ENCODE measurements at places on chromosomes 12 and 14.

DNA sequence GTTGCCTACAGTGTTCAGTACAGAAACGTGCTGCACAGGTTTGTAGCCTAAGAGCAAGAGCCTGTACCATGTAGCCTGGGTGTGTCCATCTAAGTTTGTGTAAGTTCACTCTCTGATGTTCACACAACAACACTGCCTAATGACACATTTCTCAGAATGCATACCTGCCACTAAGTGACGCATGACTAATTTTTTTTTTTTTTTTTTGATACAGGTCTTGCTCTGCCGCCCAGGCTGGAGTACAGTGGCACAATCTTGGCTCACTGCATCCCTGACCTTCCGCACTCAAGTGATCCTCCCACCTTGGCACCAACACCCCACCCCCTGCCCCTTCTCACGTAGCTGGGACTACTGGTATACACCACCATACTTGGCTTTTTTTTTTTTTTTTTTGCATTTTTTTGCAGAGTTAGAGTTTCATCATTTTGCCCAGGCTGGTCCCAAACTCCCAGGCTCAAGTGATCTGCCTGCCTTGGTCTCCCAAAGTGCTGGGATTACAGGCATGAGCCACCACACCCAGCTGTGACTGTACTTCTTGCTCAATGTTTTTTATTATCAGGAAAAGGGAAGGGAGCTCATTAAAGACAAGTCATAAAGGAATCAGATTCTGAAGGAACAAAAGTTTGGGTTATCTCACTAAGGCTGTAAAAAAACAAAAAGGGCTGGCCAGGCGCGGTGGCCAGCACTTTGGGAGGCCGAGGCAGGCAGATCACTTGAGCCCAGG lies 10.0 kb upstream of the CDC42BPB start:
- H3K27ac ChIP-seq: no peak overlapping the region
- no peak for DNase-seq
- H3K27me3 ChIP-seq: peaks cover 9% of the 10 kb centered on the region
- no peaks in the 10 kb centered on the region for H3K4me1 ChIP-seq
- H3K36me3 ChIP-seq: no peaks in the 10 kb centered on the region
- H3K4me3 ChIP-seq: no peak overlapping the region

- no peak overlapping the region for H3K27ac ChIP-seq
- H3K36me3 ChIP-seq: peaks cover 4% of the 10 kb centered on the region
- peaks cover 6% of the 10 kb centered on the region for H3K27me3 ChIP-seq
- DNase-seq: no peak
- no peak overlapping the region for H3K4me3 ChIP-seq
- no peaks in the 10 kb centered on the region for H3K4me1 ChIP-seq
These were observed 275.7 kb downstream of the NEDD1 start for GRCh38 chr12:97182769-97183168.

GRCh38 chr12:26122681-26123481 lies 2.0 kb downstream of the BHLHE41 start:
- peaks cover 39% of the 10 kb centered on the region for H3K4me1 ChIP-seq
- H3K36me3 ChIP-seq: no peaks in the 10 kb centered on the region
- H3K27me3 ChIP-seq: peaks cover 53% of the 10 kb centered on the region
- peak overlapping the region; percentile 86 for H3K4me3 ChIP-seq
- peak; percentile 24 for DNase-seq

- no peak overlapping the region for H3K27ac ChIP-seq
- peaks cover 14% of the 10 kb centered on the region for H3K27me3 ChIP-seq
- H3K4me1 ChIP-seq: no peaks in the 10 kb centered on the region
- no peaks in the 10 kb centered on the region for H3K36me3 ChIP-seq
- no peak for DNase-seq
These were observed 156.7 kb downstream of the NTF3 start for GRCh38 chr12:5588591-5588990.

DNA sequence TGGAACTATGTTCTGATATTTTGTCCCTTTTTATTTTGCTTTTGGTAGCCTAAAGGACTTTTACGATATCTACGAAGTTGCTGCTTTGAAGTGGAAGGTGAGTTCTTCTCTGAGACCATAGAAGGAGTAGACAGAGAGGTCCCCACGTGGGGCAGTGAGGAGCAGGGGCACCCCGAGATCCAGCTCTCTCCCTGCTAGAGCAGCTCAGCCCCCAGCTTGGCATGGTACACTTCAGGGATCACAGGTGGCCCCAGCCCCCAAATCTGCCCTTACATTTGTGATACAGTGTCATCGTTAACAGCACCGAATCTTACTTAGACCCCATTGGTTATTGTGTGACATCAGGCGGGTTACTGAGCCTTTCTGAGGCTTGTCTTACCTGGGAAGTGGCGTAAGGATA lies 56.8 kb downstream of the SLC8B1 start:
- no peak for DNase-seq
- H3K4me3 ChIP-seq: no peak overlapping the region
- H3K27me3 ChIP-seq: no peaks in the 10 kb centered on the region
- H3K36me3 ChIP-seq: peaks cover 73% of the 10 kb centered on the region

- peaks cover 2% of the 10 kb centered on the region for H3K4me1 ChIP-seq
- H3K4me3 ChIP-seq: no peak overlapping the region
- H3K27ac ChIP-seq: no peak overlapping the region
- H3K36me3 ChIP-seq: peaks cover 17% of the 10 kb centered on the region
- H3K27me3 ChIP-seq: no peaks in the 10 kb centered on the region
These were observed 14.4 kb upstream of the SDR39U1 start for GRCh38 chr14:24456980-24457379.

- H3K4me1 ChIP-seq: peaks cover 8% of the 10 kb centered on the region
- H3K27me3 ChIP-seq: no peaks in the 10 kb centered on the region
- H3K36me3 ChIP-seq: peaks cover 9% of the 10 kb centered on the region
- DNase-seq: no peak
- H3K27ac ChIP-seq: no peak overlapping the region
- no peak overlapping the region for H3K4me3 ChIP-seq
These were observed 55.4 kb upstream of the ZFP36L1 start for GRCh38 chr14:68848253-68848652.

GRCh38 chr14:79656056-79656455 lies 555.2 kb downstream of the DIO2 start:
- H3K27me3 ChIP-seq: peaks cover 1% of the 10 kb centered on the region
- no peak overlapping the region for H3K27ac ChIP-seq
- DNase-seq: no peak
- H3K4me3 ChIP-seq: no peak overlapping the region

GRCh38 chr12:12837025-12837812 lies 24.1 kb downstream of the DDX47 start:
- H3K4me1 ChIP-seq: peaks cover 21% of the 10 kb centered on the region
- DNase-seq: peak; percentile 50
- peak overlapping the region; percentile 5 for H3K4me3 ChIP-seq
- no peaks in the 10 kb centered on the region for H3K36me3 ChIP-seq

DNA sequence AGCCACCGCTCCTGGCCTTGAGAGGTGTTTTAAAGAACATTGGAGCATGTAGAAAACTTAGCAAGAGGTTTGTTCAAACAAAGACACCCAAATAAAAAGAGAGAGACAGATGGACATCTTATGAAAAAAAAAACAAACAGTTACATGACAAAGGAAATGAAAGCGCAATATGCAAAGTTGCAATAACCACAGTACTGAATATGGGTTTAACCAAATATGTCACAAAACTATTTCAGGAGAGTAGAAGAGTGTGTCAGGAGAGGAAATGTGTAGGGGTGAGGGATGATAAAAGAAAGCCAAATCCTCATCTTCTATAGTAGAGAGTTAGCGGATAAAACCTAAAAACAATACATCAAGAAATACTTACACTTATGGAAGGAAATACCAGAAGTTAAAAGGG lies 98.4 kb downstream of the GTF2A1 start:
- H3K27me3 ChIP-seq: no peaks in the 10 kb centered on the region
- DNase-seq: no peak
- H3K36me3 ChIP-seq: peaks cover 2% of the 10 kb centered on the region
- H3K27ac ChIP-seq: no peak overlapping the region
- no peak overlapping the region for H3K4me3 ChIP-seq
- peaks cover 17% of the 10 kb centered on the region for H3K4me1 ChIP-seq

GRCh38 chr14:106846218-106846617 lies 1319.8 kb downstream of the TMEM121 start:
- peak overlapping the region; percentile 98 for H3K4me3 ChIP-seq
- no peaks in the 10 kb centered on the region for H3K36me3 ChIP-seq
- no peaks in the 10 kb centered on the region for H3K27me3 ChIP-seq
- H3K27ac ChIP-seq: peak overlapping the region; percentile 89

- no peak overlapping the region for H3K4me3 ChIP-seq
- H3K36me3 ChIP-seq: peaks cover 7% of the 10 kb centered on the region
- H3K27ac ChIP-seq: peak overlapping the region; percentile 97
These were observed 41.5 kb downstream of the PITPNM2 start for GRCh38 chr12:123109319-123109772.

GRCh38 chr14:86798330-86798729 lies 1194.7 kb downstream of the GALC start:
- no peak overlapping the region for H3K4me3 ChIP-seq
- no peaks in the 10 kb centered on the region for H3K4me1 ChIP-seq
- H3K27ac ChIP-seq: no peak overlapping the region

GRCh38 chr12:29688914-29689313 lies 94.8 kb downstream of the TMTC1 start:
- H3K27ac ChIP-seq: no peak overlapping the region
- no peak for DNase-seq
- H3K4me3 ChIP-seq: no peak overlapping the region
- no peaks in the 10 kb centered on the region for H3K36me3 ChIP-seq
- peaks cover 9% of the 10 kb centered on the region for H3K27me3 ChIP-seq

- no peak overlapping the region for H3K4me3 ChIP-seq
- H3K27me3 ChIP-seq: no peaks in the 10 kb centered on the region
- no peak for DNase-seq
- H3K27ac ChIP-seq: no peak overlapping the region
- H3K36me3 ChIP-seq: no peaks in the 10 kb centered on the region
These were observed 238.7 kb upstream of the SEL1L start for GRCh38 chr14:81772381-81772780.

- H3K4me1 ChIP-seq: peaks cover 17% of the 10 kb centered on the region
- no peaks in the 10 kb centered on the region for H3K36me3 ChIP-seq
- peaks cover 15% of the 10 kb centered on the region for H3K27me3 ChIP-seq
- DNase-seq: no peak
- no peak overlapping the region for H3K4me3 ChIP-seq
- no peak overlapping the region for H3K27ac ChIP-seq
These were observed 16.5 kb downstream of the SIX1 start for GRCh38 chr14:60632777-60633176.

DNA sequence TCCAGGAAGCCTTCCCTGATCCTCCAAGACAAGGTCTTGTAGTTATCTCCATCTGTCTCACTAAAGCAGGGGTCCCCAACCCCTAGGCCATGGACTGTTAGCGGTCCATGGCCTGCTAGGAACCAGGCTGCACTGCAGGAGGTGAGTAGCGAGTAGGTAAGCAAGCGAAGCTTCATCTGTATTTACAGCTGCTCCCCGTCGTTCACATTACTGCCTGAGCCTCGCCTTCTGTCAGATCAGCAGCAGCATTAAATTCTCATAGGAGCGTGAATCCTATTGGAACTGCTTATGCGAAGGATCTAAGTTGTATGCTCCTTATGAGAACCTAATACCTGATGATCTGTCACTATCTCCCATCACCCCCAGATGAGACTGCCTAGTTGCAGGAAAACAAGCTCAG lies 12.4 kb upstream of the NFYB start:
- no peak for DNase-seq
- H3K4me1 ChIP-seq: peaks cover 9% of the 10 kb centered on the region
- H3K27ac ChIP-seq: no peak overlapping the region
- H3K27me3 ChIP-seq: peaks cover 6% of the 10 kb centered on the region
- no peaks in the 10 kb centered on the region for H3K36me3 ChIP-seq
- no peak overlapping the region for H3K4me3 ChIP-seq

GRCh38 chr12:20339060-20339459 lies 29.3 kb upstream of the PDE3A start:
- no peaks in the 10 kb centered on the region for H3K36me3 ChIP-seq
- no peaks in the 10 kb centered on the region for H3K4me1 ChIP-seq
- no peak overlapping the region for H3K4me3 ChIP-seq

- peaks cover 10% of the 10 kb centered on the region for H3K27me3 ChIP-seq
- H3K36me3 ChIP-seq: peaks cover 3% of the 10 kb centered on the region
- H3K4me3 ChIP-seq: no peak overlapping the region
- DNase-seq: no peak
These were observed 99.8 kb downstream of the AKAP6 start for GRCh38 chr14:32428875-32429274.

GRCh38 chr14:76564471-76565422 lies 188.8 kb downstream of the ESRRB start:
- H3K27ac ChIP-seq: no peak overlapping the region
- no peak for DNase-seq
- peaks cover 4% of the 10 kb centered on the region for H3K27me3 ChIP-seq
- H3K36me3 ChIP-seq: peaks cover 5% of the 10 kb centered on the region
- no peak overlapping the region for H3K4me3 ChIP-seq

- H3K36me3 ChIP-seq: peaks cover 6% of the 10 kb centered on the region
- H3K27ac ChIP-seq: no peak overlapping the region
- no peaks in the 10 kb centered on the region for H3K27me3 ChIP-seq
- no peak overlapping the region for H3K4me3 ChIP-seq
These were observed 30.8 kb downstream of the XRCC3 start for GRCh38 chr14:103684471-103684870.

- no peak overlapping the region for H3K27ac ChIP-seq
- no peaks in the 10 kb centered on the region for H3K36me3 ChIP-seq
- H3K4me3 ChIP-seq: no peak overlapping the region
- no peak for DNase-seq
- H3K4me1 ChIP-seq: no peaks in the 10 kb centered on the region
These were observed 53.4 kb downstream of the PLBD1 start for GRCh38 chr12:14514154-14514842.

GRCh38 chr12:116361414-116362223 lies 84.1 kb upstream of the MED13L start:
- peaks cover 40% of the 10 kb centered on the region for H3K4me1 ChIP-seq
- H3K36me3 ChIP-seq: no peaks in the 10 kb centered on the region
- no peak for DNase-seq
- H3K27me3 ChIP-seq: no peaks in the 10 kb centered on the region
- H3K4me3 ChIP-seq: no peak overlapping the region

- peaks cover 10% of the 10 kb centered on the region for H3K4me1 ChIP-seq
- no peak for DNase-seq
- peaks cover 11% of the 10 kb centered on the region for H3K27me3 ChIP-seq
These were observed 5.8 kb upstream of the AQP2 start for GRCh38 chr12:49944718-49945117.

DNA sequence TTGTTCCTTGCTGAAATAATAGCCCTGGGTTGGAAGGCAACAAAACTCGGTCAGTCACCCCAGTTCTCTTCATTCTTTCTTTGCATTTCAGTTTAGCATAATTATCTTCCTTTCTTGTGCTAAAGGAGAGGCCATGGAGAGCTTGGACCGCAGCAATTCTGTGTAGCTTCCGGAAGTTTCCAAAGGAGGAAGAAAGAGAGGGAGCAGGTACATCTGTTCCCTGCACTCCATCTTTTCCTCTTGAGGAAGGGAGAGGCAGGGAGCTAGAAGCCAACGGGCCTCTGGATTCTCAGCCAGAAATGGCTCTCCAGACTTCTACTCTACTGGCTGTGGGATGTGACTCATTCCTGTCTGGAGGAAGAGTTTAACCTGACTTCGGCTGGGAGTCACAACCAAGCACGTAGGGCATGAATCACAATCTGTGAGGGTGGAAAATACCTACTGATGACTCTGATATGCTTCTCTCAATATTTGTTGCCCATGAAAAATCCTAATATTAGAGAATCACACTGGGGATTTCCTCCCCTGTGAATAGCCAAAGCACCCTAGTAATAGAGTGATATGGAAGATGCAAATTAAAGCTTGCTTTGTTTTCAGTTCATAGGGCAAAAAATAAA lies 17.0 kb downstream of the ANO6 start:
- no peak overlapping the region for H3K27ac ChIP-seq
- peaks cover 20% of the 10 kb centered on the region for H3K4me1 ChIP-seq
- H3K36me3 ChIP-seq: no peaks in the 10 kb centered on the region
- no peak overlapping the region for H3K4me3 ChIP-seq
- no peak for DNase-seq

- DNase-seq: no peak
- no peaks in the 10 kb centered on the region for H3K36me3 ChIP-seq
- no peak overlapping the region for H3K27ac ChIP-seq
These were observed 58.6 kb upstream of the RASSF3 start for GRCh38 chr12:64551676-64552075.
